Activated naive CD8-positive, alpha-beta T cell treated with anti-CD3 and anti-CD28 coated beads, Interleukin-2, amount 10 ng/mL, durations not matched to agents 7 days and 5 days (primary cell): ENCODE measurements at places on chromosomes 5 and 9. TPM values are rescaled to one million over a fixed set of nuclear protein-coding genes. Genes with fewer than 3 reads are reported as not detected.

The TXNDC8 gene
- total RNA-seq = not detected

- no peak for DNase-seq
- H3K27ac ChIP-seq = peak overlapping the region; percentile 68
- peaks cover under 1% of the 10 kb centered on the region for H3K36me3 ChIP-seq
These were observed 58.7 kb upstream of the ERBIN start for GRCh38 chr5:65867542-65868195.

GRCh38 chr5:91156242-91156641, 226.9 kb downstream of the ARRDC3 start:
- H3K27ac ChIP-seq = no peak overlapping the region
- no peak overlapping the region for H3K4me3 ChIP-seq
- H3K4me1 ChIP-seq = peaks cover 15% of the 10 kb centered on the region
- peaks cover 3% of the 10 kb centered on the region for H3K27me3 ChIP-seq

DNA sequence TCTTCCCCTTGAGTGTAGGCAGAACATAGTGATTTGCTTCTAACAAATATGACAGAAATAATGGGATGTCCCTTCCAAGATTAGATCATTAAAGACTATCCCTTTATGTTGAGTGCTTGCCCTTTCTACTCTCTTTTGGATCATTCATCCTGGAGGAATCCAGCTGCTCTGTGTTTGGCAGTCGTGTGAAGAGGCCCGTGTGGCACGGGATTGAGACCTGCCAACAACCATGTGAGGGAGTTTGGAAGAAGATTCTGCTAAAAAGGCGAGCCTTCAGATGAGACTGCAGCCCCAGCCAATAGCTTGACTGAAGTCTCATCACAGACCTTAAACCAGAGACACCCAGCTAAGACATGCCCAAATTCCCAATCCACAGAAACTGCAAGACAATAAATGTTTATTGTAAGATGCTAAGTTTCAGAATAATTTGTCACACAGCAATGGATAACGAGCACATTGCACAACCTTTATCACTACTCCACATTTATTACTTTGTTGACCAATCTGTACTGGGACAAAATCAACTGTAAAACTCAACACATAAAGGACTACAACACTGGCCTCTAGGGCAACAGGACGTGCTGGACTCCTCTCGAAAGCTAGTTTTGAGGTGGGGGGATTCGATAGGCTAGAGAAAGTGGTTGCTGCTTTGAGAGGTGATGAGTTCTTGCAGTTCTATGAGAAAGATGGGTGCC, 42.8 kb downstream of the ANGPTL2 start:
- no peak overlapping the region for H3K4me3 ChIP-seq
- no peak for DNase-seq
- H3K27ac ChIP-seq = no peak overlapping the region
- peaks cover 5% of the 10 kb centered on the region for H3K27me3 ChIP-seq

The OBP2A gene
- total RNA-seq = not detected

DNA sequence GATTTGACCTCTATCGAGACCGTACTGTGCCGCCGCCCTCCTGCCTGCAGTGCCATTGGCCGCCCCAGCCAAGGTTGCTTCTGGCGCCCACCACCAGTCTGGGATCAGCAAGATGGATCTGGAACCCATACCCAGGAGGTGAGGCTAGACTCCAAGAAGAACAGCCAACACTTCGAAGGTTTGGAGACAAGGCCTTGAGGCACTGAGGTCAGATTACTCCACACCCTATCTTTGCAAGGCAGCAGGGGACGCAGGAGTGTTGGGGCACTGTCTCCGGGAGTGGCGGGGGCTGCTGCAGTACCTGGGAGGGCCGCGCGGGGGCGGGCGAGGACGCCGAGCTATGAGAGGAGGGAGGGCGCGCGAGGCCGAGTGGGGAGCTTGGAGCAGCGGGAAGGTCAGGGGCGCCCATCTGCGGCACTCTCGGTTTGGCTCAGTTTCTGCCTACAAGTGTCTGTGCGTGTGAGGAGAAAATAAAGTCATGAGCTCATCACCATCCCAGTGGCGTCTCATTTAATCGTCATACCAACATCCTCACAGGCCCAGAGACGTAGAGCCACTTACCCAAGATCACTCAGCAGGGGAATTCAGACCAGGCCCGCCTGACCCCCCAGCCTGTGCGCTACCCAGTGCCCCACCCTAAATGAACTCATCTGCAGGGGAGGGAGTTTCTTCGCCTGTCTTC, 20.5 kb upstream of the PSD2 start:
- no peaks in the 10 kb centered on the region for H3K36me3 ChIP-seq
- H3K4me1 ChIP-seq = peaks cover 5% of the 10 kb centered on the region
- no peak overlapping the region for H3K4me3 ChIP-seq

- H3K36me3 ChIP-seq = no peaks in the 10 kb centered on the region
- no peaks in the 10 kb centered on the region for H3K4me1 ChIP-seq
- H3K27ac ChIP-seq = no peak overlapping the region
- no peaks in the 10 kb centered on the region for H3K27me3 ChIP-seq
- DNase-seq = no peak
These were observed 759.3 kb upstream of the TYRP1 start for GRCh38 chr9:11933926-11934325.

The MCIDAS gene
- total RNA-seq = not detected

DNA sequence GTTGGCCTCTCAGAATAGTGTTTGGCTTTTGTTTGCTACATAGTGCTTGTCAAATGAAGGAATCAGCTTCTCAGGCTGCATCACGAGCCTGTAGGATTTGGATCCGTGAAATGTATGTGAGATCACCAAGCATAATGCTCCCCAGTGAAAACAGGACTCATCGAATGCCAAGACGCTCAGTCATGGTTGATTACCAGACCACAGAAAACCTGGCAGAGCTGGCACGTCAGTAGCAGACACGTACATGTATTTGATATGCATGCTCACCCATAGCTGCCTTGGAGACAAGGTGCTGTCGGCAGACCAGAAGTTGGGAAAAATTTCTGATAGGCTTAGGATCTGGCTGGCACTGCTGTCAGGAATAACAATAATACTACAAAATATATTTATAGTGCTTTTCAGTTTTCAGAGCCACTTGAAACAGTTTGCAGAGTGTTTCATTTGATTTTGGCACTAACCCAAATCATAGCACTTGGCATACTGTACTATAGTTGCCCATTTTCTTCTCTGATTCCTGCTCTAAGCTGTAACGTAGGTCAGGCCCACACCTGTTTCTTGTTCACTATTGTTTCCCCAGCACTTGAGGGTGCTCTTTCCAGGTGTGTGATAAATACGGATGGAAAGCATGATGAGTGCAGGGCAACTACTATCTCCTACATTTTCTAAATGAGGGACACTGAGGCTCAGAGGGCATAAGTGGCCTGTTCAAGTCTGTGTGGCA, 226.1 kb downstream of the NR3C1 start:
- H3K4me1 ChIP-seq = peaks cover 2% of the 10 kb centered on the region
- no peak overlapping the region for H3K4me3 ChIP-seq
- DNase-seq = no peak
- no peak overlapping the region for H3K27ac ChIP-seq
- no peaks in the 10 kb centered on the region for H3K27me3 ChIP-seq

DNA sequence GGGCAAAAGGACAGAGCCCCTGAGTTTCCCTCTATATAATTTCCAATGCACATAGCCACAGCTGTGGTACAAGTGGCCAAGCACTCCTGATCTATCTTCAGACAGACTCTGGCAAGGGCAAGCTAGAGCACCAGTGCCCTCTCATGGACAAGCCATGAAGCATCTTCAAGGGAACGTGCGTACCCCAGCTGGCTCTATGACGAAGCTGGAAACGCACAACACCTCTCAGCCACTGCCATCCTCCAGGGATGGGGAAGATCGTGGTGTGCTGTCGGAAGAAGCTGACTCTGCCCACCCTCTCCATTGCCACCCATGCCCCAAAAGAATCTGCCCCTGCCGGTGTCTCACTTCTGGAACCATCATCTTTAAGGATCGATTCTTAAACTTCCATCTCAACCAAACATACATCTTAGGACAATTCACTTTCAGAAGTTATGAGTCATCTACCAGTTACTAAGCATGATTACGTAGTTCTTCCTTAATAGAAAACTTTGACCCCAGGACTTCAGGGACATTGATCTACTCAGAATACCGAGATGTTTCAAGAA, 482.9 kb downstream of the AGTPBP1 start:
- H3K4me1 ChIP-seq = no peaks in the 10 kb centered on the region
- DNase-seq = no peak
- no peak overlapping the region for H3K27ac ChIP-seq
- no peaks in the 10 kb centered on the region for H3K27me3 ChIP-seq

The LECT2 gene
- not detected for total RNA-seq

DNA sequence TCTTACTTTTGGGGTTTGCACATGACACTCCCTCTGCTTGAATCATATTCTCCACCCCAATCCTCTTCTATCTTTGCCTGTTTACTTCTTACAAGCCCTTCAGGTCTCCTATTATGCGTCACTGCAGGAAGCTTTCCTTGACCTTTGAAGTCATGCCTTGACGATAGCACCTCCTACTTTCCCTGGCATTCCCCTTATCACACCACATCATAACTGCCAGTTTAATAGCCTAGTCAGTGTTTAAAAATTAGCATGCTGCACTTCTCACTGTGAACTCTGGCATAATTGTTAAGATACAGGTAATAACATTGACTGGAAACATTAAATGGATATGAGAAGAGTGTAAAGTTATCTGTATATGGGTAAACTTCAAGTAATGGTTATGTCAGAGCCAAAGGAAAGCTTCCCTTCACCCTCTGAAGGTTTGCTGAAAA, 37.1 kb upstream of the CEP120 start:
- DNase-seq = no peak
- peaks cover 5% of the 10 kb centered on the region for H3K4me1 ChIP-seq
- H3K36me3 ChIP-seq = no peaks in the 10 kb centered on the region
- no peak overlapping the region for H3K27ac ChIP-seq
- H3K27me3 ChIP-seq = no peaks in the 10 kb centered on the region
- H3K4me3 ChIP-seq = no peak overlapping the region

GRCh38 chr5:161846746-161847145, 1.2 kb upstream of the GABRA1 start:
- DNase-seq = no peak
- no peak overlapping the region for H3K27ac ChIP-seq
- H3K36me3 ChIP-seq = no peaks in the 10 kb centered on the region
- H3K27me3 ChIP-seq = peaks cover 10% of the 10 kb centered on the region
- H3K4me3 ChIP-seq = no peak overlapping the region

The EQTN gene
- total RNA-seq = not detected

DNA sequence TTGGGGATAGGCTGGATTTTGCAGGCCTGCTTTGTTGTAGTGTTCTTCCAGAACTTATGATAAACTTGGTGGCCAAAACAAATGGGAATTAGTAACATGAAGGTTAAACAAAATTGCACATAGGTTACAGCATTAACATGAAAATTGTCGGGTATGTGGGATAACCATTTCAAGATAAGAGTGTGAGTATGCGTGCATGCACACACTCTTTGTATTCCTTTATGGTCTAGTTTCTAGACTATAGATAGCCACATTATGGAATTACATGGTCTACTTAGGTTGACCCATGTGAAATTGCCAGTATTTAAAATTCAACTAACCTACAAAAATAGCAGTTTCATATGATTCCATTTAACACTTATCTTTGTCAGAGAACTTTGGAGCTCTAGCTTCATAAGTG, 1.4 kb downstream of the HMGCR start:
- no peak for DNase-seq
- H3K4me3 ChIP-seq = no peak overlapping the region
- no peaks in the 10 kb centered on the region for H3K27me3 ChIP-seq
- peak overlapping the region; percentile 3 for H3K27ac ChIP-seq

The CCNO gene
- not detected for total RNA-seq

DNA sequence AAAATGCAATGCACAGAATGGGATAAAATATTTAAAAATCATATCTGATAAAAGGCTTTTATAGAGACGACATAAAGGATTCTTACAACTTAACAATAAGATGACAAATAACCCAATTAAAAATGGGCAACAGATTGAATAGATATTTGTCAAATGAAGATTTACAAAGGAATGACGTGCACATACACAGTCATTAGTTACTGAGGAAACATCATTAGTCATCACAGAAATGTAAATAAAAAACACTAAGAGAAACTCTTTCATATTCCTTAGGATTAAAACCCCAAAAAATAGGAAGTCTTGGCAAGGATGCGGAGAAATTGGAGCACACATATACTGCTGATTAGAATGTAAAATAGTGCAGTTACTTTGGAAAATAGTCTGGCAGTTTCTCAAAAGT, 1886.0 kb upstream of the CDH6 start:
- no peaks in the 10 kb centered on the region for H3K36me3 ChIP-seq
- no peaks in the 10 kb centered on the region for H3K4me1 ChIP-seq
- no peak overlapping the region for H3K4me3 ChIP-seq

DNA sequence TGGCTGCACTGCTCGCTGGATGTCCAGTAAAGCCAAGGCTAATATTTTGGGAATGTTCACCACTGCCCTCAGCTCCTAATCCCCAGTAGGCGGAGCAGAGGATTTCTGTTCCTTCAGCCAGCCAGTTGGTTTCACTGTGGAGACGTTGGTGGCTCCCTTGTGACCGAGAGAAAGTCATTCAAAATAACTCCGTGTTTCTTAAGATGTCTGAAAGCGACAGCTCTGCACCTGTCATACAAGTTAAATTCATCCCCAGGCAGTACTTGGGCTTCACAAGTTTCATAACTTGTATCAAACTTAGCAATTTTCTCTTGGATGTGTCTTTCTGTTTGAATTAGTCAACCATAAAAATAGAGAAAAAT, 382 bp upstream of the CDKN2B start:
- peak overlapping the region; percentile 90 for H3K4me3 ChIP-seq
- no peak for DNase-seq
